Fibroblast of mammary gland (primary cell): ENCODE measurements at places on chromosomes 7 and 10.
A peak's percentile ranks its signal among the peaks of the same experiment; 100 is the strongest.

GRCh38 chr7:147013825-147014224 is 897.2 kb downstream of the CNTNAP2 start:
- DNase-seq, result no peak

DNA sequence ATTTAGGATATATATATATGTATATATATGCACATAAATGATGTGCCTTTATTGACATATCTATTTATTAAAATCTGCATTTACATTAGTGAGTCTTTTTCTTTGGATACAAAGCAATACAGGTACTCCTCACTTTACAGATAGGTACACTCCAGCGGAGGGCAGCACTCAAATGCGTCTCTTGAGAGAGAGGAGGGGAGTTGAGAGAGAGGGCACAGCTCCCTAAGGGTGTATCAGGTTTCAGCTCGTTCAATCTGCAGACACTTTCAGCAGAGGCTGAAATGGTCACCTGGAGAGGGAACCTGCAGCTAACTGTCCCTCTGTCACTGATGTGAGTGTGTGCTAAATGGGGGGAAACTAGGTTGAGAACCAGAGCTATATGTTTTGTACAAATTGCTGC is 21.5 kb downstream of the C10orf53 start:
- no peak for DNase-seq

DNA sequence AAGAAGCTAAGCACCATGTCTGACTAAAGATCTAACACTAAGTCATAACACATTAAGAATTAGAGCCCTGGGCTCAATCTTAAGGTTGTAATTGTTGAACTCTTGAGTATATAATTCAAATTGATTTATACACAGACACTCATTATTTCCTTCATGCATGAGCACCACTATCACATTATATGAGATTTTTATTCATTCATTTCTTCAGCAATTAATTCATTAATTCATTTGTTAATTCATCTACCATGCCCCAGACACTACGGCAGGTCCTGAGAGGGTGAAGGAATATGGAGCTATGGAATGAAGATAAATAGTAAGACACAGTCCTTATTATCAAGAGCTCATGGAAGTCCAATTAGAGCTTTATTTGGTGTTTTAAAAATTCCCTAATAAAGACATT is 41.9 kb downstream of the ETV1 start:
- DNase-seq, result no peak

- DNase-seq, result no peak
These were observed 39.1 kb upstream of the HERPUD2 start for GRCh38 chr7:35734001-35734483.

DNA sequence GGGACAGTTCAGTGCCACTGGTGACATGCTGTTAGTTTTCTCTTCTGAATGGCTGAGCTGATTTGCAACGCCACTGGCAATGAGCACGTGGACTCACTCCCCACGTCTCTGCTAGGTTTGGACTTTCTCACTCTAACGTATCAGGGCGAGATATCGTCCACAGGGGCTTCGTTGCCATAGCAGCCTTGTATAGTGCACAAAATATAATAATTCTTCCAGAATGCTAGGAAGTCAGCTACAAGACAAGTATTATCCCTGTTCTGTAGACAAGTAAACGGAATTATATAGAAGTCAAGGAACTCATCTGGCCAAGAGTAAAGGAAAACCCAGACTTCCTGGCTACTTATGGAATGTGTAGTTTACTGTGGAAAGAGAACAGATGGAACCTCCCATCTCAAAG is 226.8 kb downstream of the ARHGAP21 start:
- no peak for DNase-seq

DNA sequence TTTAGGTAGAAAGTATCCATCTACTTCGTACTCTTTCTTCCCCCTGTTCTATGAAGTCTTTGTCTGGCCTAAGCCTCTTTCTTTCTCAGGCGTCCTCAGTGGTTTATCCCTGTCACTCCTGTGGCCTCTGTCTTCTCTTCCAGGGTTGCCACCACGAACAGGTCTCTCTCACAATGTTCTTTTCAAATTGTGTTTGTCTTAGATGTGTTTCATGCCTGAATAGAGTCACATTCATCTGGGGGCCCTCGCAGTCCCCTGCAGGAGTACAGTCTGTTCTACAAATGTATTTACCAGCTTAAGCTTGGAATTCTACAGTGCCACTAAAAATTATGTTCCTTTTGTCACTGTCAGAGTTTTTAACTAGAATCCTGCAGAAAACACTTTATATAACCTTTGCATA is 680.4 kb upstream of the FOXK1 start:
- DNase-seq, result no peak

DNA sequence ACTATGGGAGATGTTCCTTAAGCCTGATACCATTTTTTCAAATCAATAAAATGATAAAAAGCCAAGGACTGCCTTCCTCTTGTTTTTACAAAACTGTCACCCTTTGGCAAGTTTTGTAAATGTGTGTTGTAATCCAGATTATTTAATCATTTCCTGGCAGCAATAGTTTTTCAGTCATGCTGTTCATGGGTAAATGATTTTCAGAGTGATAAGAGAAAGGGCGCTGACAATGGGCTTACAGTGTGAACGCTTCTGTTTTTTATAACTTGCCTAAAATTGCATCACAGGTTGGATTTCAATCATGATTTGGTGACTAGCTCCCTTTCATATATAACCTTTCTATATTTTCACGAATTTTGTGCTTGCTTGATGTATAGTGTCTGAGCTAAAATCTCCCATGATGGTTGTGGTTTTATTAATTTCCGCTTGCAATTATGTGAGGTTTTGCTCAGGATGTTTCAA is 19.0 kb upstream of the DMBT1 start:
- peak; percentile 56 for DNase-seq

GRCh38 chr7:154792436-154793055 is 210.4 kb downstream of the PAXIP1 start:
- no peak for DNase-seq

GRCh38 chr7:80224415-80224814 is 89.8 kb downstream of the GNAI1 start:
- DNase-seq, result no peak

DNA sequence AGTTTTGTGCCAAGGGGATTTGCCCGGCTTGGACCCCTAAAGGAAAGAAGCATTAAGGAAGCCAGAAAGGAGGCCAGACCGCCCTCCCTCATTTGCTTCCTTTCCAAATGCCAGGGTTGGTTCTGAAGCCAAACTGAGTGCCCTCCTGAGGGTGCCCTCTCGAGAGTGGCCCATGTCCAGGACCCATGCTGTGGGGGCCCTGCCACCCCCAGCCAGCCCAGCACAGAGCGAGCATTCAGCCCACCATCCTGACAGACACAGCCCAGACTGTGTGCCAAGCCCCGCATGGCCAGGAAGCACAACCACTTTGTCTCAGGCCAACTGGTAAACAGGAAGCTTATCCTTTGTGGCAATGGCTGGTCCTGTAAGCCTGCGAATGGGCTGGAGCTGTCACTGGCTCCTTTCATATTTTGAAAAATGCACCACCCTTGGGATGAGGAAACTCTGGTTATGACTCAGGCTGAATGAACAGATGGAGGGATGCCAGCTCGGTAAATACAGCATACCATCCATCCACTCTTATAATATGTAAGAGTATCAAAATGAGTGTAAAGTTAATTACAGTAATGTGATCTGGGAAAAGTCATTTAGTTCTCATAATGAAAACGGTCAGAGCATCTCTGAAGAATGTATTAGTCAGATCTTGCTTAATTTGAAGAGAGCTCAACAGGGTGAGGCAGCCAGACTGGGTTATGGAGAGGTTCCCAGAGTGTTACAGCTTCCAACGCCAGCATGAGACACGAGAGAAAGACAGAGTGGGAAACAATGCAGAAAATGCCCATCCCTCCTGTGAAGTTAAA is 65.0 kb downstream of the STK17A start:
- DNase-seq, result peak; percentile 100

DNA sequence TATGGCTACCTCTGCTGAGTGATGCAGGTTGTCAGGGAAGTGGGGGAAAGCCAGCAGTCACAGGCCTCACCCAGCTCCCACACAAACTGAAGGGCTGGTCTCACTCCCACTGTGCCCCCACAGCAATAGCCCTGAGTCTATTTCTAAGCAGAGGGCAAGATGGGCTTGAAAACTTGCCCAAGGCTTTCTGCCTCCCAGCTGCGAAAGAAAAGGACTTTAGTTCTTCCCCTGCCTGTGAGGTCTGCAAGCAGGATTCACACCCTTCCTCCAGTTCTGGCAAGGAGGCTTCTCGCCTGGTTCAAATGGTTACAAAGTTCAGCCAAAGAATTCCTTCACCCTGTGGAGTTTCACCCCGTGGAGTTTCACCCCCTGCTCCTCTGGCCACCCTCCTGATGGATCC is 63.3 kb upstream of the PRLHR start:
- no peak for DNase-seq

DNA sequence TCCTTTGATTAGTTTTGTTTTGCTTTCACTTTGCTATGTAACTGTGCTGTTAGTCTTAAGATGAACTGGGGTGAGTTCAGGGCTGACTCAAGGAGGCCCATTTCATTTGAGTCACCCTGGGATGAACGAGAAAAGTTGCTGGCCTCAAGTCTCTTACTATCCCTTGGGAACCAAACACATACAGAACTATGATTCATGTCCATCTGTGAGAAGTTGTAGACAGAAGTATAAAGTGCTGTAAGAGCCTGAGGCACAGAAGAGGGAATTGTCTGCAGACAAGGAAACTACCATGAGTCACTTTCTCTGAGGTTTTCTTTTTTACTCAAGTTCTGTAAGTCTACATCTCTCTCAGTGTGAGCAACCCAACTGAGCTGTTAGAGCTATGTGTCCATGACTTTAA is 179.8 kb upstream of the CSTF2T start:
- DNase-seq, result peak; percentile 100

GRCh38 chr7:79298145-79298760 is 155.2 kb downstream of the MAGI2 start:
- peak; percentile 80 for DNase-seq

DNA sequence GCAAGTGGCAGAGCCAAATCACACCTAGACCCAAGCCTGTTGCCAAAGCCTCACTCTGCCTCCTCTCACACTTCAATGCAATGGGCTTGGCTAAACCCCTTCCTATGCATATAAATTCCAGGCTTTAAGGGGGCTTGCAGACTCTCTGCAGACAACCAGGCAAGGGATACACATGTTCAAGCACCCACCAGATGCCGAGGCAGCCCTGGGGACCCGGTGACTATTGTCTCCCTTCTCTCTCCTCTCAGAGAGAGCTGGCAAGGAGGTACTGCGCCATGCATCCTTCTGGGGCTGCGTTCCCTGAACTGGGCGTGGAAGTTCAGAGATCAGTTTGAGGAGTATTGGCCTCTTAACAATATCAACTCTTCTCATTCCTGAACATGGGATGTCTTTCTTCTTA is 131.2 kb downstream of the ARHGAP22 start:
- DNase-seq, result no peak

- no peak for DNase-seq
These were observed 20.5 kb upstream of the AOC1 start for GRCh38 chr7:150831851-150832250.

DNA sequence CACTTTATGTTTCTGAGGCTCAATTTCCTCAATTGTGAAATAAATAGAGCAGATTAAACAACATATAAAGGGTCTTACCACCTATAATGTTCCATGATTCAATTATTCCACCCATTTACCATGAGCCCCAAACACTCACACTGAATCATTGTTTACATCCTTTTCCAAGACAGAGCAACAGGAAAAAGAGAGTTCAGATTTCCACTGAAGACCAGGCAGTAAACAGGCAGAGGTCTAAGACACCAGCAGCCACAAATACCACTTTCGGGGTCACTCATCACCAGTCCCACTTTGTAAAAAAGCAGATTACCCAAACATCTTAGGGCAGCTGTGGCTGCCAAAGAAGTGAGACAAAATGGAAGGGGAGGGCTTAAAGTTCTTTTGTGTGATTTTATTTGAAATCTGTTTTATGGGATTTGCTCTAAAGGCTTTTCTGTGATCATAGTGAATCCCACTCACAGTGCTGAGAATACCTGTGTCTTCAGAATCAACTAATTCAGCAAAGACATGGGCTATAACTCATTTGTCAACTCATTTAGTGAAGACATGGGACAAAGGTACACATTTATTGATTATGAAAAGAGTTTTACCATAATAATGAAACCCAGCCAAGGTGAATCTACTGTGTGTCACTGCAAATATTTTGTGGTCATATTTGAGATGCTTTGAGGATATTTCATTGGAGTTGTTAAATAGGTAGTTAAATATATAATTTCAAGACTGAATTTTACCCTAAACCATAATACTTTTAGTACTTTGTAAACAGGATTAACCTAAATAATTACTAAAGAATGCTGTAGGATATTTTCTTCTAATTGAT is 24.8 kb upstream of the DLD start:
- peak; percentile 7 for DNase-seq

GRCh38 chr7:137774793-137775201 is 72.0 kb downstream of the DGKI start:
- DNase-seq, result peak; percentile 69

DNA sequence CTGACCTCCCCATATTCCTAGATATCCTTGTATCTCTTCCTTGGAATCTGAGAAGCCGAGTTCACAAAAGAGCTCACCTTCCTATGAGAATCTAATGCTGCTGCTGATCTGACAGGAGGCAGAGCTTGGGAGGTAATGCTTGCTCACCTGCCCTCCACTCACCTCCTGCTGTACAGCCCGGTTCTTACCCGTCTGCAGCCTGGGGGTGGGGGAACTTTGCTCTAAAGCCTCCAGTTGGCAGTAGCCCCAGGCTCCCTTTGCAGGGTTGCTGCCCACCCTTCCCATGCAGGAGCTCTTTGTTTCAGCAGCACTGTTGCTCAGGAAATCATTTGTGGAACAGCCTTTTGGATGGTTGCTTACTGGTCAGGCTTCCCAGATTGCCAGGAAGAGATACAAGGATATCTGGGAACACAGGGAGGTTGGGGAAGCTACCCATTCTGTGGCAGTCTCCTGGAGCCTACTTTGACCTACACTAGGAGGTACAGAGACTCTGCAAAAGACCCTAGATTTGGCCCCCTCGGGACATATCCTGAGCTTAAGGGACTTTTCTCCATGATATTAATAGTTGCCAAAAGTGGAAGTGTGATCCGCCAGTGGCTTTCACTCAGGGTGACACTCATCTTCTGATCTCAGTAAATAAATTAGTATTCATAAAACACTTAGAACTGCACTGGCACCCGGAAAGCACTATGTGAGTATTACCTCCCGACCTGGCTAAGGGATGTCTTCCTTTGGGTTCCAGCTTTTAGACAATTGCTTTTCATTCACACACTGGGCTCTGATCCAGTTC is 363.7 kb upstream of the PODXL start:
- no peak for DNase-seq

- no peak for DNase-seq
These were observed 25.4 kb downstream of the CALML3 start for GRCh38 chr10:5550250-5550545.
